CD4-positive, alpha-beta memory T cell (primary cell): ENCODE measurements at places on chromosomes 5 and 9. TPM values are rescaled to one million over a fixed set of nuclear protein-coding genes. Genes with fewer than 3 reads are reported as not detected.

DNA sequence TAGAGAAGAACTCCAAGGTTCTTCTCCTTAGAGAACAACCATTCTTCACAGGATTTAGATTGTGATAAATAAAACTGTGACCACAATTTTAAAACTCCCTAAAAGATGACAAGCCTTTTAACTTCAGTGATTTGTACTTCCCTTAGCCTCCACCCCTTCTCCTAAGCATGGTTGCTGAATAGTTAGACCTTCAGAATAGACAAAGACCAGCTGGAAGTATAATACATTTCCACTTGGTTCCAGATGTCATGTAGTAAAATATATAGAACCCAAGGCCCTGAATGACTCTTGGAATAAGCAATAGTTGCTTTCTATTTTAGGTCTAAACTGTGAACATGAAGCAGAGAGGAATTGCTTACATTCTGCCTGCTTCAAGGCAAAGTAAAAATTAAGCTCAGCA, 208.7 kb downstream of the ARRDC3 start:
- H3K4me3 ChIP-seq: no peak overlapping the region
- H3K27me3 ChIP-seq: no peaks in the 10 kb centered on the region
- H3K27ac ChIP-seq: no peak overlapping the region
- no peak for DNase-seq
- no peaks in the 10 kb centered on the region for H3K36me3 ChIP-seq
- H3K4me1 ChIP-seq: no peaks in the 10 kb centered on the region

DNA sequence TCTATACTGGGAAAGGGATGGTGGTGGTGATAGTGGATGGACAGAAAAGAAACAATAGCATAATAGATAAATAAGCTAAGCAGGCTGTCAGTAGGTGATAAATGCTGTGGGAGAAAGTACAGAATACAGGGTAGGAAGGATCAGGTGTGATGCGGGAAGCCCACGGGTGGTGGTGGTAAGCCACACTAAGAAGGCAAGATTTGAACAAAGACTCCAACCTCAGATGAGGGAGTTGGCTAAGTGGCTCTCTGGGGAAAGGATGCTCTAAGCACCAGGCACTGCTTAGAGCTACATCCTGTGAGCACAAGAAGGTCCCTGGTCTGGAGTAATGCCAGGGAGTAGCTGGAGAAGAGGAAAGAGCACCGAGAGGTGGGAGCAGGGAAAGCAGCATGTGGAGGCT, 151.6 kb upstream of the KLF9 start:
- no peak for DNase-seq
- H3K27me3 ChIP-seq: no peaks in the 10 kb centered on the region
- no peak overlapping the region for H3K27ac ChIP-seq
- H3K4me1 ChIP-seq: peaks cover 29% of the 10 kb centered on the region
- no peaks in the 10 kb centered on the region for H3K36me3 ChIP-seq
- no peak overlapping the region for H3K4me3 ChIP-seq

DNA sequence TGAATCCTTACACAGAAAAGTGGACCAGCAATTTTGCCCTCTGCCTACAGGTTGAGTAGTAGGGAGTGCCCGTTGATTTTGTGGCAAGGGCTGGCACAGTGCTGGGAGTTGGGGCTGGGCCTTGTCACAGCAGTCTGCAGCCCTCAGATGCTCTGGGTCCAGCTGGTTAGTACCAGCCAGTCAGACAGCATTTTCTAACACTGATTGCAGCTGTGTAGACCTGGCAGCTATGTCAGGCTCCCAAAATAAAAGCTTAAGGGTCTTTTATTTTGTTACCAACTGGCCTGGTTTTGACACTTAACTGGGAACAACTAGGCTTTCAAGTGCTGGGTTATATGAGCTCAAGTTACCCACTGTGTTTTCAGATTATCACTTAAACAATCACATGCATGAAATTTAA, 57.7 kb downstream of the MAT2B start:
- H3K27ac ChIP-seq: no peak overlapping the region
- no peak for DNase-seq
- peaks cover 28% of the 10 kb centered on the region for H3K27me3 ChIP-seq
- H3K36me3 ChIP-seq: no peaks in the 10 kb centered on the region
- no peak overlapping the region for H3K4me3 ChIP-seq

DNA sequence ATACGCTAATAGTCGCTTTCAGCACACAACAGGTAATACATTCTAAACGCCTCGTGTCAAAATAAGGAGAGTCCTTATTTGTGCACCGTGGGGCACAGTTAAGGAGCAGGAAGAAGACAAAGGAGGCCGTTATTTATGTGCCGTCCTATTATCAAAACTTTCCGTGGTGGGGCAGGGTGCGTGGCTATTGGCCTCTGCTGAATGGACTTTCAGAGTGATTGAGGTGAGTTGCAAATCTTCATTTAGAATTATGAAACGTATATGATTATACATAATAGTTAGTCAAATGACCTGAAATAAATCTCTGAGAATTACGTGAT, 833 bp downstream of the C5orf24 start:
- no peaks in the 10 kb centered on the region for H3K27me3 ChIP-seq
- H3K4me3 ChIP-seq: peak overlapping the region; percentile 92
- peaks cover 29% of the 10 kb centered on the region for H3K4me1 ChIP-seq
- no peaks in the 10 kb centered on the region for H3K36me3 ChIP-seq
- no peak for DNase-seq
- H3K27ac ChIP-seq: peak overlapping the region; percentile 94

DNA sequence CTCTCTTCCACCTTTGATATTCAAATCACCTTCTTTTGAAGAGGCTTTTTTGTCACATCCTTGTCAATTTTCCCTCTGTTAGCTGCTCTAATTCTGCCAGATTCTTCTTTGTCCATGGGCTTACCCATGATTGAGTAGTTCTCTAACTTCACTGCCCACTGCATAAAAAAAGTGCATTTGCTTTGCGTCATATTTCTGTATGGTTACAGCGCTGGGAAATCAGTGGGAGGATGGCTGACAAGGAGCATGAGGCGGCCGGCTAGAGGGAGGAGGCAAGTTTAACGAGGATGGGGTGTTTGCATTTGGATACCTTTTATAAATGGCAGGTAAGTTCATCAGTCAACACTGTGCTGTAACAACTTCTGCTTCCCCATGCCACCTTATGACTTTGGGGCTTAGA, 116.5 kb upstream of the LHFPL2 start:
- no peaks in the 10 kb centered on the region for H3K27me3 ChIP-seq
- no peak overlapping the region for H3K4me3 ChIP-seq
- H3K4me1 ChIP-seq: no peaks in the 10 kb centered on the region
- DNase-seq: no peak

DNA sequence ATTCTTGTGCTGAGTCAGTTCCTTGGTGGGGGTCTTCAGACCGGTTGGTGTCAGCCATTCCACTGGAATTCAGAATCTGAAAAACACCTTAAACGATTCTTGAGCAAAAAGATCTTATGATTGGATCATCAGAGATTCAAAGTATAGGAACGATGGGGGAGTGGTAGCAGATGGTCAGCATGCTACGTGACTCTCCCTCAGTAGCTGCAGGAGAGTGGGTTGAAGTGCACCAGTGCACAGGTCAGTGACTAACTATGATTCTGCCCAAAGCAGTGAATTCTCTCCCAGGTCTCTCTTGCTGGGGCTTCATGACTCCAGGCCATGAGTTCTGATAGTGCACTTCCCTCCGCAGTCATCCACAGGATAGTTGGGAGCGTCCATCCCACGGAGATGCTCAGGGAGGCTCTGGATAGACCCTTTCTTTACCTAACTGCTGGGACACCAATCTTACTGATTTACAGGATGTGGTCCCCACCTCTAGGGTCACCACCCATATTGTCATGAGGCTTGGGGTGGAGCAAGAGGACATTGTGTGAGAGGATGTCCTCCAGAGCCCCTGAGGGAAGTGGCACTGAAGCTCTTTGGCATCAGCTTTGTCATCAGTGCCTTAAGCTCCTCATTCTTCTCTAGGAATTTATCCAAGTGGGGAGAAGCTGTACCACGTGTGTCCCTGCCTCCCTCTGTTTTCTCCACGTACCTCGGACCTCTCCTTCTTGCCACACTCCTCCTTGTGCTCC, 62.0 kb downstream of the RASGRF2 start:
- H3K27ac ChIP-seq: no peak overlapping the region
- H3K4me3 ChIP-seq: no peak overlapping the region
- no peaks in the 10 kb centered on the region for H3K36me3 ChIP-seq
- peaks cover 51% of the 10 kb centered on the region for H3K4me1 ChIP-seq
- DNase-seq: no peak

The SLC46A2 gene
- total RNA-seq: not detected

The SLC1A1 gene
- total RNA-seq: 0.52 TPM
